ENCODE measurements at places on chromosomes 7 and 10.
A peak's percentile ranks its signal among the peaks of the same experiment; 100 is the strongest.

DNA sequence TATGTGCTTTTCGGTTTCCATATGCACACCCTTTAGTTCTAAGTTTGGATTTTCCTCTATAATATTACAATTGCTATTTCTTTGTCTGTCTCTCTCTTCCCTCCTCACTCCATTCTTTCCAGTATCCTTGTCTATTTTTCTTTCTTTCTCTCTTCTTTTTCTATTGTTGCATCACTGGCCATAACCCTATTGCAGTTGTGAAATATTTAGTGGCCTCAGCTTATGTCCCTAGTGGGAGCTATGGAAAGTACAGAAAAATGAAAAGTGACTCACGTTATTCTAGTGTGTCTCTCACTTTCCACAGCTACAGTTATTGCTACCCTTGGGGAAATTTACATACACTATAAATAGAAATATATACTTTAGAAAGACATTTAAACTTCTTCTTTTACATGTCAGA, 59.1 kb downstream of the CNTNAP2 start:
- DNase-seq = no peak

- DNase-seq = no peak
These were observed 53.4 kb downstream of the TMEM209 start for GRCh38 chr7:130151591-130152492.

GRCh38 chr10:126122881-126123280, 226.5 kb downstream of the FANK1 start:
- DNase-seq = no peak

GRCh38 chr10:30438021-30438850, 4.3 kb downstream of the MAP3K8 start:
- no peak for DNase-seq

DNA sequence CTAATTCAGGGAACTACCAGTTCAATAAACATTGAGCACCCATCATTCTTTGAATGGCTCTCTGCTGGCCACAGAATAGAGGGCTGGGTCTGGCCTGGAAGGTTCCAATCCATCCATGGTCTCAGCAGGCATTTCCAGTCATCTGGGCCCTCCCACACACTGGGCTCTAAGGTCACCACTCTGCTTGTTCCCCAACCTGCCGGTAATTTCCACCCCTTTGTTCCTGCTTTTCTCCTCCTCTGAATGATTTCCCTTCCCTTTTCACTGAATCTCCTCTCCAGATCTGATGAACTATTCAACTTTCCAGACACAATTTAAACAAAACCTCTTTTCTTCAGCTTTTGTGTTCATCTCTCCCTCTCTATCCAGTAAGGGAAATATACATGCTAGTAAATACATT, 2.6 kb downstream of the BZW2 start:
- DNase-seq = no peak

DNA sequence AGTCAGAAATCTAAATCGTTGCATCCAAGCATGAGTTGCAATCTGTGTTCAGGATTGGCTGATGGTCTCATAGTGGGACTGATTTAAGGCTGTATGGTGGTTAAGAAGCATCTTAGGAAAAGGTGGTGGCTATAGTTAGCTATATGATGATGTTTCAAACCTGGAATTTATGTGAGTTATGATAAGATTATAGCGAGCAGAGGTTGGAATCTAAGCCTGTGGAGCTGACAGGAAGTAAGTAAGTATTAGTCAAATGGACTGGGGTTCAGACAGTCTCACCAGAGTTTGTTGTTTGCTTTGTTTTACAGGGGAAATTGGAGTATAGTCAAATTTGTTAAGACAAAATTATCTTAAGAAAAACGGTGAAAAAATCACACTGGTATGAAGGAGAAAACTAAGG, 56.7 kb downstream of the ANKRD7 start:
- no peak for DNase-seq

DNA sequence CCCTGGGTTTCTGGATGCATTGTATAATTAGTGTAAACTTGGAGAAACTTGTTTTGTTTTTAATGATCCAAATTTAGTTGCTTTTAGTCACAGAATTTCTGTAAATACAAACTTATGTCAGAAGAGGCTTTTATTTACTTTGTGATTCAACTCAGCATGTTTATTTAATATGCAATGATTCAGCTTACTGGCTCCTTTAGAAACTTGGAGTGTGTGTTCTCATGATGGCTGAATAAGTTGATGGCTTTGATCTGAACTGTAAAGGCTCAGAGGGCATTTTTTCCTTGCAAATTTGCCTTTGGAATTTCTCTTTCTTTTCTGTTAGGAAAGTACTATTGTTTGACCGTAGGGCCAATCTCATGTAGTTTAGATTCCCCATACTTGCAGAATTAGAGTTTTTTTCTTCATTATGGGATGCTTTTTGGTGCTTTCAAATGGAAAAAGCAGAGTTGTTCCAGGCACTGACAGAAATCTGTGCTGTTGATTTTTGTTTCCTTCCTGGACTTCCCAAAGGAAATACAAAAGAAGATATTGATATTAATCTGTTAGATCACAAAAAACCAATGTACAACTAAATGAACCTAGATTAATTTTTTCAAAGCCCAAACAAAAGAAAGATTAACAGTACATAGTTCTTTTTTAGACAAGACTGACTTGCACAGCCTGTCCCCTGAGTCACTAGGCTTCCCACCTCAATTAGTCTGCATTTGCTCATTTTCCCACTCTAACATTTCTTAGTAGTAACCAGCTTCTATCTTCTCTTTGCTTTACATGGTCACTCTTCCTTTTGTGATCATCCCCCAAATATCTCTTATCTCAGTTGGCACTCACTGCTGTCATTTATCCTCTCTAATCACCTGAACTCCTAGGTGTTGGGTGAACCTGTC, 96.8 kb upstream of the AGR3 start:
- peak; percentile 63 for DNase-seq
